ENCODE measurements at places on chromosomes 2 and 18. TPM values are rescaled to one million over a fixed set of nuclear protein-coding genes. Genes with fewer than 3 reads are reported as not detected.

- DNase-seq, result peak; percentile 22
These were observed 94.3 kb upstream of the TEX51 start for GRCh38 chr2:126804347-126804746.

DNA sequence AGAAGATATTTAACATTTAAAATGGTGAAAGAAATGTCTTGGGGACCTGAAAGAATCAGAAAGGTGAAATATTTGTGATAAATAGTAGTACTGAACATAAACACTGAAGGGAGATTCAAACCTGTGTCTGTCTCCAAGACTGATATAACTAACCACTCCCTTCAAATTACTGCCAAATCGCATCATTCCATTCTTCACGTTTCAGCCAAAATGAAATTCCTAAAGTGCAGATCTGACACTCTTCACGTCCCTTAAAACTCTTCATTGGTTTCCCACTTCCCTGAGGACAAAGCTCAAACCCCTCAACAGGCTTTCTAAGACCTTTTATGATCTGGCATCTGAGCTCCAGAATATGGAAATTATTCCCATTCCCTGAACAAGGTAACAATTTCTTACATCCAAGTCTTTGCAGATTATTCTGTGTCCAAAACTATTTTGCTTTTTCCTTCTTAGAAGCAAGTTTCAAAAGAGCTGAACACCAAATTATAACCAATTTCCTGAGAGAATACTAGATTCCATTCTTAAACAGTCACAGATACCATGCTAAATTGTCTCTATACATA lies 18.9 kb downstream of the SLC8A1 start:
- no peak for DNase-seq

The ARHGAP15 gene
- not detected for total RNA-seq

The OSR1 gene
- total RNA-seq, result 1.9 TPM

DNA sequence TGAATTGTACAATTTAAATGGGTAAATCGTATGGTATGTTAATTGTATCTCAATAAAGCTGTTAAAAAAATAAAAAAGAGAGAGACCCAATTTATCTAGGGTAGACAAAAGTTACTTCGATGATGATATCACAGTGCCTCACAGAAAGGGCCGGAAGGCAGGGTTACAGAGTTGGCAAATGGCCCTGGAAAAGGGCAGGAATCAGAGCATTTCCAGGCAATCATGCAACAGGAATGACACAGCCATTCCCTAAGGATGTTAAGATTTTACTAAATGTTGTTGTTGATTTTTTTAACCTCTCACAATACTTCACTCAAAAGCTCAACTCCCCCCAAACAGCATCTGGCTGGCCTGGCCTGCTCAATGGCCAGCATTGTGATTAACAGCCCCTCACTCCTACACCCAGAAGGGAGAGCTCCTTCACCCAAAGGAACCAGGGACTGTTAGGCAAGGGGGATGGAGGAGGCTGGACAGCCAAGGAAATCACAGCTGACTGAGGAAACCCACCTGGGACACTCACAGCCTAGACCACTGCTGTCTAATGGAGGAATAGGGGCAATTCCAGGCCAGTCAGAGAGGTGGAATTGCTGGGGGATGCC lies 7.7 kb upstream of the SP100 start:
- DNase-seq, result peak; percentile 47

- DNase-seq, result no peak
These were observed 55.4 kb upstream of the RAPH1 start for GRCh38 chr2:203590496-203590895.

- DNase-seq, result no peak
These were observed 1597.5 kb upstream of the PIK3C3 start for GRCh38 chr18:40357536-40357935.

- DNase-seq, result no peak
These were observed 121.2 kb downstream of the CCBE1 start for GRCh38 chr18:59575995-59576394.

The MEP1B gene
- not detected for total RNA-seq

The ALMS1 gene
- 22.3 TPM for total RNA-seq

DNA sequence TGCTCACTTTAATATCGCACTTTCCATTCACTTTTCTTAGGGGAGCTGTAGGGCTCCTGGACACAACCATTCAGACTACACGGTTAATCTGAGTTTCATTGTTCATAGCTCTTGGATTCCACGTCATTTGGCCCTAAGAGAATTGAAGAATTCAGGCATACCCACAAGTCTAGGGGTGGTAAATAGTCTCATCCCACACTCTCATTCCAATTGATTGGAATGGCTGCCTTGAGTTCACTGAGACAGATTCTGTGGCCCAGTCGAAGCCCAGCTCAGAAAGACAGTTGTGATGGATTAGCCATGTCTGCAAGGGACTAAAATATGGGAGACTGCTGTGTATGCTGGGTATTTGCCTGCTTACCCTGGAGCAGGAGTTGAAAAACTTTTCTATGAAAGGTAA lies 124.6 kb downstream of the TFCP2L1 start:
- DNase-seq, result no peak

The TUBB8B gene
- total RNA-seq, result 3.9 TPM

The IKZF2 gene
- total RNA-seq, result 2.1 TPM

The NXPH2 gene
- 8.3 TPM for total RNA-seq

- peak; percentile 55 for DNase-seq
These were observed 36.0 kb upstream of the STAT1 start for GRCh38 chr2:191049728-191050639.

GRCh38 chr2:218091746-218092145 lies 22.7 kb downstream of the RUFY4 start:
- DNase-seq, result no peak

DNA sequence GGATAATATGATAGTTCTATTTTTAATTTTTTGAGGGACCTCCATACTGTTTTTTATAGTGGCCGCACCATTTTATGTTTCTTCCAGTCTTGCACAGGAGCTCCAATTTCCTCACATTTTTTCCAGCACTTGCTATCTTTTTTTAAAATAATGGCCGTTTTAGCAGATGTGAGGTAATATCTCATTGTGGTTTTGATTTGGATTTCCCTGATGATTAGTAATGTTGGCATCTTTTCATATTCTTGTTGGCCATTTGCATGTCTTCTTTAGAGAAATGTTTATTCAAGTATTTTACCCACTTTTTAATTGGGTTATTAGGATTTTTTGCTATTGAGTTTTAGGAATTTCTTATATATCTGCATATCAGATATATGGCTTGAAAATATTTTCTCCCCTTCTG lies 29.9 kb upstream of the NAPG start:
- DNase-seq, result no peak

- no peak for DNase-seq
These were observed 684.4 kb upstream of the SYT4 start for GRCh38 chr18:43961722-43962121.

- DNase-seq, result no peak
These were observed 60.4 kb downstream of the PLB1 start for GRCh38 chr2:28556303-28556702.

The SLC9A4 gene
- not detected for total RNA-seq

- peak; percentile 4 for DNase-seq
These were observed 108.2 kb upstream of the CAPN13 start for GRCh38 chr2:30915486-30915885.

The FSHR gene
- not detected for total RNA-seq

DNA sequence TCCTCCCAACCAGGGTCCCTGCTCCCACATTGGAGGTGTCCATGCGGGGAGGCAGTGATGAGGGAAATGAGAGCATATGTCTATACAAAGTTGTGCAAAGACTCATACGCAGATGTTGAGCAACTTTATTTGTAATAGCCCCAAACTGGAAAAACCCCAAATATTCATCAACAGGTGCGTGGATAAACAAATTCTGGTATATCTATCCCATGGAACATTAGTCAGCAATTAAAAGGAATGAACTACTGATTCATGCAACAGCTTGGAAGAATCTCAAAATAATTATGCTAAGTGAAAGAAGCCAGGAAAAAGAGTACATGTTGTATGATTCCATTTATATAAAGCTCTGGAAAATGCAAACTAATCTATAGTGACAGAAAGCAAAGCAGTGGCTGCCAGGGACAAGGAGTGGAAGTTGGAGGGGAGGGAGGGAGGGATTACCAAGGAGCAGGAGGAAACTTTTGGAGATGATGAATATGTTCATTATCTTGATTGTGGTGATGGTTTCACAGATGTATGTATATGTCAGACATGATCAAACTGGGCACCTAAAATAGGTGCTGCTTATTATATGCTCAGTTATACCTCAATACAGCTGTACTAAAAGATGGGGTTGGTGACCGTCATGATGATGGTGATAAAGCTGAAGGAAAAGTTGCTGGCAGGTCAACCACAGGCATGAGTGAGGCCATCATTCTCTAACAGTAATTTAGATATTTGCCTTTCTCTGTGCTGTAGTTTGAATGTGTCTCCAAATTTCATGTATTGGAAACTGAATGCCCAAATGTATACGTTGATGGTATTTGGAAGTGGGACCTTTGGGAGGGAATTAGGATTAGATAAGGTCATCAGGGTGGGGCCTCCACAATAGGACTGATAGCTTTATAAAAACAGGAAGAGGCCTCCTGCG lies 270.9 kb downstream of the CYP26B1 start:
- no peak for DNase-seq

GRCh38 chr2:129379411-129379810 lies 600.1 kb upstream of the RAB6C start:
- peak; percentile 1 for DNase-seq

Data from SJSA1 (cell line).